ENCODE measurements at places on chromosomes 3 and 15. TPM values are rescaled to one million over a fixed set of nuclear protein-coding genes. Genes with fewer than 3 reads are reported as not detected.
A peak's percentile ranks its signal among the peaks of the same experiment; 100 is the strongest.

- no peak for DNase-seq
Observed at GRCh38 chr15:64884679-64885078, 27.0 kb upstream of the ANKDD1A start.

- DNase-seq, result no peak
Observed at GRCh38 chr15:81265256-81265943, 58.5 kb downstream of the STARD5 start.

- no peak for DNase-seq
Observed at GRCh38 chr3:57128826-57129667, 36.1 kb downstream of the IL17RD start.

- no peak for DNase-seq
Observed at GRCh38 chr3:189269365-189269764, 97.6 kb downstream of the TPRG1 start.

TEX55 gene
- not detected for polyA plus RNA-seq

MEIS2 gene
- 4.2 TPM for polyA plus RNA-seq

- DNase-seq, result no peak
Observed at GRCh38 chr3:18208856-18209255, 216.3 kb downstream of the SATB1 start.

DNA sequence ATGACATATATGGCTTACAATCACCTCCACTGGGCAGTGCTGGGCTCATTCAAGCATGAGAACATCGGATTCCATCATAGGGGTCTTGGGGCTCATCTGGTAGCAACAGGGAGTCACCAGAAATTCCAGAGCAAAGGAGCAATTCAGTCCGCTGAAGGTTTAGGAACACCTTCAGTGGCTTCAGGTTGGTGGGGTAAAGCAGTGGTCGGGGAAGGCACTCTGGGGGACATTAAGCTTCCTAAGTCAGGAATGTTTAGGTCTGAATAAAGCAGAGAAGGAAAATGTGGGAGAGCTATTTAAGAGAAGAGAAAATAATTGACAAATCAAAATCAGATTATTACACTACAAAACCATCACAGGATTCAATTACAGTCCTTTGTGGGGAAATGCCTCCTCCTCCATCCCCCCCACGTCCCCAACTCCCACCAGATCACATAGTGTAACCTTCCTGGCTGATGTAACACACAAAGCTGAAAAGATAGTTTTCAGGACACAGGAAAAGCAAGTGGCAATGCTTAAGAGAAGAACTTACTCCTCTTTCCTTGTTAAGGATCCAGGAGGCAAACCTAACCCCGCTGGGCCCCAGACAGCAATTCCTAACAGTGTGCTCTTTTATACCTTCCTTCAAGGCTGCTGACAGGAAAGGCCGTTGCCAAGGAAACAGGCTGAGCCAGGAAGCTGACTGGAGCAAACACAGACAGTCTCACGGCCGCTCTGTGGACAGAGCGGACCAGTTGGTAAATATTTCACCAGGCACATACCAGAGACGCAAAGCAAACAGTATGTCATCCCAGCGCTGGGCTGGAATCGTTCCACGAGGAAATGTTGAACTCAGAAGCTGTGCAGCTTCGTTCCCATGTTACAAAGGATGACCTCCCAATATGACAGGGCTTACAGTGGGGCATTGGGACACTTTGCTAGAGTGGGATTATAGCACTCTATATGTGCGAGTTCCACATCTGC lies 57.5 kb upstream of the LMCD1 start:
- peak; percentile 62 for DNase-seq

DNA sequence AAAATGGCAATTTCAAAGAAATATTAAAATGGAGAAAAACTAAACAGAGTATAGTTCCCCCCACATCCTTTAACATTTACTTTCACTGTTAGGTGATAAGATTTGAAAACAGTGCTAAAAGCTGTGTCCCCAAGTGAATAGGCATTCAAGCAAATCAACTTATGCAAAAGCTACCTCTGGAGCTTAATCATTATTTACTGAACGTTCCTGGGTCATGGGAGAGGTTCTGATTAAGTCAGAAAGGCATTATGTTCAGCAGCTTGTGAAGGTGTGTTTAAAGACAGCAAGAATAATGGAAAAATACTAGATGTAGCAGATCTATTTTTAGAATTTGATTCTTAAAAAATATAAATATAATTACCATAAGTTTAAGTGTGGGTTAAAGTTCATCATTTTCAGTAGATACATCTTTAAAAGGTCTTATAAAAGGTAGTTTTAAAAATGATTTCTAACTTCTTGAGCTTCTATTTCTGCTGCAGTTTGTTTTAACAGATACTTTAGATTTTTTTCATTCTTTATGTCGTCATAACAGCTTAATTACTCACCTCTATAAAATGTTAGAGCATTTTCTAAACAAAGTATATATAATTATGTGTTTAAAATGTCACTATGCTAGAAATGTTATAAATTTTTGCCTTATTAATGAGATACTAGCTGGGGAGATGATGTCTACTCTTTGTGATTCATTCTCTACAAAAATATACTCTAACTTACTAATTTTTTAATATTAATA lies 127.9 kb downstream of the MITF start:
- no peak for DNase-seq

GRCh38 chr3:175988401-175988800 lies 1129.3 kb downstream of the NAALADL2 start:
- no peak for DNase-seq

GRCh38 chr3:131050001-131050400 lies 23.3 kb downstream of the NEK11 start:
- no peak for DNase-seq

DNA sequence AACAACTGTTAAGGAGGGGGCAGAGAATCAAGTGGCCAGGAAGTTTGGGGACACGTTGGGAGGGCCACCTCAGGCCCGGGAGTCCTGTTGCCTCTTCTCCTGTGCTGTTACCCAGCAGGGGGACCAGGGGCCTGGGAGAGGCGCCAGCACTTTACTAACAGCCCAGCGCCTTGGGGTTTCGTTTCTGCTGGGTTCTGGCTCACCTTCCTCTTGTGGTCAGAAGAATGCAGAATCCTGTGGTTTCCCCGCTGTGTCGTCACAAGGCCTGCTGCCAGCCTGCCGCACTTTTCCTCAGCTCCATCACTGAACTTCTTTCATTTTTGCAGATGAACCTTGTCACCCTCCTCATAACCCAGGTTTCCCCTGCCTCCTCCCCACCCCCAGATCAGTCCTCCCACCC lies 67.7 kb downstream of the SLC30A4 start:
- no peak for DNase-seq

GRCh38 chr15:88301311-88301710 lies 44.8 kb upstream of the NTRK3 start:
- DNase-seq, result no peak

DNA sequence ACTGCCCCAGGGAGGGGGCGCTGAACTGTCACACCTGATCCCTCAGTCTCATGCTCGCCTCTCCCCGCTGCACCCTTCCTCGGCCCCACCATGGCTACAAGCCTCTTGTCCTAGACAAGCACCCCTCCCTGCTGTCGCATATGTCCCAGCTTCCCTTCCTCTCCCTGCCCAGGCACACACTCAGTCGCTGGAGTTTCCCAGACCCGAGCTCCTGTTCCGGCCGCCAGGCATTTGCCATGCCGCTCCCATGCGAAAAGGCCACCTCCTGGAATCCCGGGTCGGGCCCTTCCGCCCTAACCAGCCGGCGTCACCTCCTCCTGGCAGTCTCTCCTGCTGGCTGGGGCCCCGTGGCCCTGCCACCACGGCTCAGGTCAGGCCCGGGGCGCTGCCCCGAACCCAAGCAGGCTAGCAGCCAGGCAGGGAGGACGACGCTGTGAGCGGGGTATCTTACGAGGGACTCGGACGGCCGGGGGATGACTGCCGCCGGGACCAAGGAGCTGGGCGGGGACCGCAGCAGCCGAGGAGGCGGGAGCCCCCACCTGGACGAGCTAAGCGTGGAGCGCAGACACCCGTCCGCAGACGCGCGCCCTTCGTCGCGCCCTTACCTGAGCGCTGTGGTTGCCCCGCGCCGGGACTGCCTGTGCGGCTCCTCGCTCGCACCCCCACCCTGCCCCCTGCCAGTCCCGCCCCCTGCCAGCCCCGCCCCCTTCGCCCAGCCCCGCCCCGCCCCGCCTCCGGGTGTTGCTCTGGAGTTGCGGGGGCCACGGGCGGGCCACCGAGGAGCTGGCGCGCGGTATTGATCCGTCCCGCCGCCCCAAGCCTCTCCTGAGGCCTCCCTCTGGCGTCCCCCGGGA lies at the start of gene ALS2CL:
ALS2CL (minus strand) TSS at position 642 of the 854 bp plus-strand sequence. CDS start 4,239 bp downstream, outside the sequence.
- DNase-seq, result no peak

SMCO1 gene
- polyA plus RNA-seq, result 2.2 TPM

DNA sequence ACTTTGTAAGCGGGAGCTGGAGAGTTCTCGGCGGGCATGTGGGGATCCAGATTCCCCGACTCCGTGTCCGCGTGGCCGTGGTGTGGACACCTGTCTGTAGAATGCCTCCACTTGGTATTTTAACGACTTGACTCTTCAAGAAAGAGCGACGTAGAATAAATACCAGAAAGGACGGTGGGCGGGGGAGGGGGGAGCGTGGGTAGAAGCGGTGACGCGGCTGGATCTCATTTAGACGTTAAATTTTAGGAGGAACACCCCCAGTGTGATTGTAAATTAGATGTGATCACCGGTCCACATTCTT lies 620 bp upstream of the PYGO1 start:
- DNase-seq, result no peak

DNA sequence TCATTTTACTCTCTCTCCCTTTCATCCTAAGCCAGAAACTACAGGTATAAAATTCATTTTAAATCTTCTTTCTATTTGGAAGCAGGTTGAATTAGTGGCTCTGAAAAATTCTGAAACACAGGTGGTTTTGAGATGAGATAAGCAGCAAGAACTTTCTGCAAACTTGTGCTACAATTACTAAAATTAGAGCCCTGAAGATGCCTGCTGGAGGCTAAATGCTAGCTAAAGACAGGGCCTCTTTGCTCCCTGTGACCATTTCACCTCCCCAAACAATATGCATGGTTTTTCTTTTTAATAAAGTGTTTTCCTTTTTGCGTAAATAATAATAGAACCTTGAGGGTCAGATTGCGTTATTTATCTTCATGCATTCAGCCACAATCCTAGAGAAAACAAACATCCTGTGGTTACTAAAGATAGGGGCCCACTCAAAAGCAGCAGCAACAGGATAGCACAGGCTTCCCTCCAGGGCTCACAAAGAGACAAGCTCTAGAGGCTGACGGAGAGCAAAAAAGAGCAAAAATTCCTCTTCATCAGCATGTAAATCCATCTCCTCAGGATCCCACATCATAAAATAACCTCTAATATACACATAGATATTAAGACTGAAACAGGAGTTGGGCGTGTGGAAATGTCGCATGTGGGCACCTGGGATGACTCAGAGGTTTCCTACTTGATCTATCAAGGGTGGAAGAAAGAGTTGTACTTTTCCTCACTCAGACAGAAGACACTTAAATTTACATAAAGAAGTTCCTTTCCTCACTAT lies 26.5 kb upstream of the CP start:
- DNase-seq, result no peak

DNA sequence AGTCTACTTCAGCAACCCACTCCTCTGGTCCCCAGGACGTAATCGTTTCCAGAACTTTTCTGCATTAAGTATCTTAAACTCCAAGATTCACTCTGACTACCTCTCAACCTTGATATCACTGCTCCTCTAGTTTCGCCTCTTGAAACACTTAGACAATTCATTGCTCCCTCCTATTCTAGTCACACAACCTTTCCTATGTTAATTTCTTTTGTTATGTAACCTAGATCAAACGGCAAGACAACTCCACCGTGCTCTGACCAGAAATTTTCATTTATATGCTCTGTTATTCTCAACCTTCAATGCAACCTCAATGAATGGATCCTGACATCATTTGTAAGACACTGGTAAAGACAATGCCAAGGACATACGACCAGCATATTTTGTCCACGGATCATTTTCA lies 71.3 kb downstream of the CADM2 start:
- DNase-seq, result no peak

DNA sequence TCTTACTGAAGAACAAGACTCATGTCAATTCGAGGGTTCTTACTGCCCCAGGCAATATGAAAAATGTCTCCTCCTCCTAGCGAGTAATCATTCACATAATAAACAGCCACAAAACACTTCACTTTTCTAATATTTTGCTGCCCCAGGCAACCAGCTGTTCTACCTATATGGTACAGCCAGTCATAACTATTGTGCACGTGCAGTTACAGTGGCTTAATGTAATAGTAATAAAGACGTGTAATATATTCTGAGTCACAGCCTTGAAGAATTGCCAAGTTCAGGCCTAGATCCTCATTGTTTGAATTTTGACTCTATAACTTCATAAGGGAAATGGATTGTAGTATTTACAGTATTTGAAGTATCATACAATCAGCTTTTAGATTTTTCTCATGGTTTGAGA lies 1250.0 kb upstream of the GBE1 start:
- no peak for DNase-seq

A4GNT gene
- not detected for polyA plus RNA-seq

- no peak for DNase-seq
Observed at GRCh38 chr3:182226995-182227394, 515.3 kb downstream of the SOX2 start.

- no peak for DNase-seq
Observed at GRCh38 chr15:92503889-92504288, 110.2 kb downstream of the ST8SIA2 start.

DNA sequence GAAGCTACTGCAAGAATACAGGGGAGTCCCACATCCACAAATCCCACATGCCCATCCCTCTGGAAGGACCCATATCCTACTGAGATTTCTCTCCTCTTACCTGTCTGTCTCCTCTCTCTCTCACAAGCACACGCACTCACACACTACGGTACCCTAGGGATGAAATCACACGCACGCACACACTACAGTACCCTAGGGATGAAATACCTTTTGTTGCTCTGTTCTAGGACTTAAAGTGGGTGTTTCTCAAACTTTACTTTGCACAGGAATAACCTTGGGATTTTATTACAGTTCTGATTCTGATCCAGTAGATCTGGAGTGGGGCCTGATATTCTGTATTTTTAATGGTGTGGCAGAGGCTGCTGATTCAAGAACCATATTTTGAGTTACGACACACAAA lies 622.2 kb upstream of the ZNF385D start:
- no peak for DNase-seq

DNA sequence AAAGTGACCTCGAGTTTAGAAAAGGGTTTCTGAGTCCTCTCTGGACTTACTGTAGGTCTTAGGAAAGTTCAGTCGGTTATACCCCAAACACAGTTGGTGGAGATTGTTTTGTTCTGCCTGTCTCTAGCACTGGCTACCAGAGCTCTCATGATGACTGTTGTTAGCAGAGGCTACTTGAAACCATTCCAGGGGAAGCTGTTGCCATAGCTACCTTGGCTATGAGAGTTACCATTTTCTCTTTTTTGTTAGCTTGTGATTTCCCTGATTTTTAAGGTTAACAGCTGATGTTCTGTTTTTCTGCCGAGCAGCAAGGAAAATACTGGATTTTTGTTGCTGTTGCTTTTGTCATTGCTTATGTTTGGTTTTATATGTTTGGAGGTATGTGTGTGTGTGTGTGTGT lies 26.7 kb downstream of the ABHD2 start:
- no peak for DNase-seq
